ENCODE measurements at places on chromosomes 2 and 18.
A peak's percentile ranks its signal among the peaks of the same experiment; 100 is the strongest.

DNA sequence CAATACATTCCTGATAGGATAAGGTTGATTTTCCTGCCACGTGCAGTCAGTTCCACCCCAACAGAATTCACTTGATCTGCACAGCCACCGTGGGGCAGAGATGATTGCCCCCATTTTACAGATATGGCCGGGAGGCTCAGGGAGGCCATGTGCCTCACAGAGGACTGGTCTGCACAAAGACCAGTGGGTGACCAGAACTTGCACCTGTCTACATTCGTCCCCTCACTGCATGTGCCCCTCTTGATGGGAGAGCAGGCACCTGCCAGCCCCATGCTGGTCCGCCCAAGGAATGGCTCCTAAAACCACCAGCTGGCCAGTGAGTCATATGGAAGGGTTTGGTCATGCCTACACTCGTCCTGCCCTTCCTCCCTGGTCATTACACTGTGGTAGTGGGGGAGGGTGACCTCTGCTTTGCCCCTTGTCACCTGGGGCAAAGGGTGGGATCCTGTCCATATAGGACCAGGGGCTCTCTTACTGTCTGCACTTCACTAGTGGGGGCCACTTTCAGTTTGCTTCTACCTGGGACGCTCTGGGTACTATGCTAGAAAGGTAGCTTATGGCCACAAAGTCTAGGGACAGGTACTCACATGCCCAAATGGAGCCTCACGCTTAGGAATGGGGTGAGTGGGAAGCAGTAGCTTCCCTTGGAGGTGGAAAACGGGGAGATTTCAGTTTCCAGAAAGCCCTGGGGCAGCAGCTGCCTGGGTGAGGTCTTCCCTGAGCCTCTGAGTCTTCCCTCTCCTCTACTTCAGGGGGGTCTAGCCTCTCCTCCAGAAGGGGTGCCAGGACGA, 14.7 kb downstream of the RRM2 start:
- DNase-seq = no peak

GRCh38 chr18:38693104-38693503, 1127.5 kb upstream of the CELF4 start:
- no peak for DNase-seq

- no peak for DNase-seq
Measured at GRCh38 chr18:39942702-39943101, 2012.3 kb upstream of the PIK3C3 start.

DNA sequence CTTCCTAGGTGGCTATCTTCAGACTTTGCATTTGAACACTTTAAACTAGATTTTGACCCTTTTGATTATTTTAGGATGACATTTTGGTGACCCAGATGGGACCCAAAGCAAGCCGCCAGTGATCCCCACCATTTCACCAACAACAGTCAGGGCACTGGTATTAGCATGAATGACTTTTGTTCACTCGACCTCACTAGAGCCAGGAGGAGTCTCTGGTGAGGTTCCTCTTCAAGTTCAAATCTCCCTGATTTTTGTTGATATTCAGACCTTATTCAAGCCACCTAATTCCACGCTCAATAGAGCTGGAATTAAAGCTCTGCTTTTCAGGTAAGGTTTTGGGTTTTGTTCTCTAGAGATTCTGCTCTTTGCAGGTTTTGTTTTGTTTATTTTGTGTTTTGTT, 202.3 kb downstream of the MREG start:
- DNase-seq = no peak

DNA sequence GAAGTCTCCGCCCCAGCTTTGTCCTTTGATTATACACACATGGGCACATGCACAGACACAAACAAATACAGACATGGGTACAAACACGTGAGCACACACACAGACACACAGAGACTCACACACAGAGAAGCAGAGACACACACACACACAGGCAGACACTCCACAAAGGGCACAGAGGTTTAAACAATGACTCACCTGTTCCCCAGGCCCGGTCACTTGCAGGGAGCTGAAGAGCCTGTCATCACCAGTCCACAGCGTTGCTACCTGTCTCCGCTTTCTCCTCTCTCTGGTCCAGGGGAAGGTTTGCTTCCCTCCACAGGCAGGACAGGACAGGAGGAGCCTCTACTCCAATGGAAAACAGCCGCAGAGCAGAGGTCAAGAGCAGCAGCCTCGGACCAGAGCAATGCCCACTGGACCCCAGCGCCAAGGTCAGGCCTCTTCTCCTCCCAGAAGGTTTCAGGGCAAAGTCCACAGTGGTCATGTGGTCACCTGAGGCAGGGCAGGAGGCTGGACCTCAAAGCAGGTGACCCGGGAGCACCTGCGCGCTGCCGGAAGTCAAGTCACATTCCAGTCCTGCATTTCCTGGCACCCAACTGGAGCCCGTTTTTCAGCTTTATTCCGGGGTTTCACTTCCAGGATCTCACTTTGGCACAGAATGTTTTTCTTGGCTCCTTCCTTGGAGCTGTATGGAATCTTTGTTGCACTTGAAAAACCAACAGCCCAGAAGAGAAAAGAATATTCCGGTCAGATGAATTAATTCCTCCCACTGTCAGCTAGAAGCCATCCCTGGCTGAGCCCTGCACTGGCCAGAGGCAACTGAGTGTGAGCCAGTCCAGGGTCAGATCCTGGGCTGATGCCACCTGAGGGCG, at the start of gene RAB17:
RAB17 (minus strand) TSS at position 463 of the 869 bp plus-strand sequence. CDS start 4,580 bp downstream, outside the sequence.
- peak; percentile 24 for DNase-seq

GRCh38 chr2:228303960-228304359, 122.5 kb upstream of the SPHKAP start:
- DNase-seq = no peak

DNA sequence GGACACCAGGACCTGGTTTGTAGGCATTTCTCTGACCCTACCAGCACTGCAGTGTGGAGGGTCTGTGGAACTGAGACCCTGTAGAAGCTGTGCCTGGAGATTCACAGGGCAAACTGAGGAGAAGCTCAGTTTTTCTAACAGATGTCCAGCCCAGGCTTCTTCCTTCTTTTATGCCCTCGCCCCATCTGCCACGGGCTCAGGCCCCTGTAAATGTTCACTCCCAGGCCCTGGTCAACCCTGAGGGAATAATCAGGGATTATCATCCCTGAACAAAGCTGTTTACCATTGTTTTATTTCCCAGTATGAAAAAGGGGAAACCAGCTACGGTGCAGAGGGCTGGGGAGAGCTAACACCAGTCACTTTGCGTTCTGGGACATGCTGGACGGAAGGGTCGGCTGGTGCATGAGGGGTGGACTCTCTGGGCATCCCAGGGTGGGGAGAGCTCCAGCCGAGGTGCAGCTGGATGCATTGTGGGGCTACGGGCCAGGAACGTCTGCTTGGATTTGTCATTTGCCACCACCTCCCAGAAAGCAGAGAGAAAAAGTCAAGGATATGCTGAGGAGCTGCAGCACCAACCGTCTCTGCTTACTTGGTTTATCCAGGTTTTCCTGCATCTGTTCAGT, 183.8 kb downstream of the TFCP2L1 start:
- DNase-seq = no peak

DNA sequence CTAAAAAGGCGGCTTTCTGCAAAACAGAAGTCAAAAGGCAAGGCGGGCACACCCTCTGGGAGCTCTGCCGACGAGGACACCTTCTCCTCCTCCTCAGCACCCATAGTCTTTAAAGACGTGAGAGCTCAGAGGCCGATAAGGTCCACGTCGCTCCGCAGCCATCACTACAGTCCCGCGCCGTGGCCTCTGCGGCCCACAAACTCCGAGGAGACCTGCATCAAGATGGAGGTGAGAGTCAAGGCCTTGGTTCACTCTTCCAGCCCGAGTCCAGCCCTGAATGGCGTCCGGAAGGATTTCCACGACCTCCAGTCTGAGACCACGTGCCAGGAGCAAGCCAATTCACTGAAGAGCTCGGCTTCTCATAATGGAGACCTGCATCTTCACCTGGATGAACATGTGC, 36.1 kb downstream of the SOCS6 start:
- no peak for DNase-seq

DNA sequence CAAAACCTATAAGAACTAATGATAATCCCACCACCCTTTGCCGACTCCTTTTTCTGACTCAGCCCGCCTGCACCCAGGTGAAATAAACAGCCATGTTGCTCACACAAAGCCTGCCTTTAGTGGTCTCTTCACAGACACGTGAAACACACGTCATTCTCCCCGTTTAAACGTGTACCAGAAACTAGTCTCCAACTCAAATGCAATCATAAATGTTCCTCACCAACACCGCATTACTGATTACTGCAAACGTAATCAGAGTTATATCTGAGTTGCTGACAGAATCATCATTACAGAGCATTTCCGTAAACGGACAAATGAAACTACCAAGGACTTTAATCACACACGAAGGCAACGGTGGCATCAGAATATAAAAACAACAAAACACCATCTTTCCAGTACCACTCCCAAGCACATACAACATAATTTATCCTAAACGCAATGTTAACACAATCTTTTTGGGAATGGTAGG, 1.9 kb downstream of the CLK1 start:
- no peak for DNase-seq

DNA sequence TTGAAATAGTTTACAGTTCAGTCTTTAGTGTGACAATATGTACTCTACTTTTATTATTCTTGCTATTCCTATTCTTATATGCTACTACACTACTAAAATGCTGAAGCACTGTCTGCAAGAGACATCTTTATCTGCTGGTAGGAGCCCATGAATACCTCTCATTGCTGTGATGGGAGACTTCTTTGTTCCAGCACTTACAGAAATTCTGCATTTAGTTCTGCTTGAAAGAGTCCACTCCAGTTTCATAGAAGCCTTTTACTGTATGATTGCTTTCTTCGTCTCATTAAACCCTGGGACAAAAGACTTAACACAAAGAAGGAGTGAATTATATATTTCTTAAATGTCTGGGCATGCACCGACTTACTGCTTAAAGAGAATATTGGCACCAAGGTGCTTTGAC, 272.7 kb downstream of the CD226 start:
- DNase-seq = no peak

- DNase-seq = no peak
Measured at GRCh38 chr18:12283256-12283655, 24.8 kb upstream of the TUBB6 start.

- DNase-seq = no peak
Measured at GRCh38 chr2:31415421-31415820, 879 bp upstream of the XDH start.

GRCh38 chr2:25933622-25934021, 48.7 kb downstream of the KIF3C start:
- no peak for DNase-seq

GRCh38 chr2:218404351-218405085, 4.8 kb downstream of the CTDSP1 start:
- no peak for DNase-seq

- no peak for DNase-seq
Measured at GRCh38 chr2:27727257-27727656, 44.3 kb upstream of the MRPL33 start.

GRCh38 chr2:240277073-240277806, 136.8 kb upstream of the OTOS start:
- no peak for DNase-seq

DNA sequence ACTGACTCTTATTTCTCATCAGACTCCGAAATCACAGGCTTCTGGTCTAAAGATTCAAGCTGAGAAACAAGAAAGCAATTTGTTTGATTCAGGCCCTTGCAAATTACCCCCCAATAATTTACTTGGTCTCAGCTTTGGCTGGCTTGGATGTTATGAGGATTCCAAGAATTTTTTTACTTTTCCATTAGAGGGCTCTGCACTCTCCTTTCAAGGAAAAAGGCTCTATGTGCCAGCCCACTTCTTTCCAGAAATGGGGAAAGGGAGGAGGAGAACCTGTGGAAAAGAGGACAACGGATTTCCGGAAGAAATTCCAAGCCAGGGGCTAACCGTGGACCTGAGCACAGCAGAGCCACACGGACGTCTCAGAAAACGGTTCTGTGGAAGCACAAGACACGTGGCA, 44.4 kb downstream of the BCL11A start:
- no peak for DNase-seq

DNA sequence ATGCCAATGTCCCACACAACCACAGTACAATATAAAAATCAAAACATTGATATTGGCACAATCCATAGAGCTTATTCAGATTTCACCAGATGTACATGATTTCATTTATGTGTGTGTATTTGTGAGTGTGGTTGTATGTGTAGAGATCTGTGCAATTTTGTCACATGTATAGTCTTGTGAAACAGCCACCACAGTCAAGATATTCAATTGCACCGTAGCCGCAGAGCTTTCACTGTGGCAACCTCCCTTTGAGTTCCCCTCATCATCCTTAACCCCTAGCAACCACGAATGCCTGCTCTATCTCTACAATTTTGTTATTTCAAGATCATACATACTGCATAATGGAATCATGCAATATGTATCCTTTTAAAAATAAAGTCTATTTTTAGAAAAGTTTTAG, 391.3 kb downstream of the SETBP1 start:
- no peak for DNase-seq

- no peak for DNase-seq
Measured at GRCh38 chr2:166334805-166335204, 40.9 kb downstream of the SCN9A start.

DNA sequence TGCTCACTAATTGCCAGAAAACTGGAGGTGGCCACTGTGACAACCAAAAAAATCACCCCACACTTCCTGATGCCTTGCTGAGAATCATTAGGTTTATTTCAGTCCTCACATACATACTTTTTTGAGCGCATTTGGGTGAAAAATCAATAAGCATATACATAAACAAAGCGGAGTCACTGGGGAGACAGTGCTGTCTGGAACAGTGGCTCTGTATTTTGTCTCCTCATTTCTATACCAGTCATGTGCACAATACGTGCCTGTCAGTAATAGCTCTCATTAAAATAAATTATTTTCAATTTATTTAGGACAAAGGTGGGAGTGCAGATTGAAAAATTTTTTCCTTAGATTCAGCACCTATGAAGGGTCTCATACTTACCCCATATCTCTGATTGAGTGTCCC, 48.2 kb downstream of the CXCR4 start:
- DNase-seq = no peak

- DNase-seq = no peak
Measured at GRCh38 chr2:133627741-133628140, 59.5 kb upstream of the NCKAP5 start.

DNA sequence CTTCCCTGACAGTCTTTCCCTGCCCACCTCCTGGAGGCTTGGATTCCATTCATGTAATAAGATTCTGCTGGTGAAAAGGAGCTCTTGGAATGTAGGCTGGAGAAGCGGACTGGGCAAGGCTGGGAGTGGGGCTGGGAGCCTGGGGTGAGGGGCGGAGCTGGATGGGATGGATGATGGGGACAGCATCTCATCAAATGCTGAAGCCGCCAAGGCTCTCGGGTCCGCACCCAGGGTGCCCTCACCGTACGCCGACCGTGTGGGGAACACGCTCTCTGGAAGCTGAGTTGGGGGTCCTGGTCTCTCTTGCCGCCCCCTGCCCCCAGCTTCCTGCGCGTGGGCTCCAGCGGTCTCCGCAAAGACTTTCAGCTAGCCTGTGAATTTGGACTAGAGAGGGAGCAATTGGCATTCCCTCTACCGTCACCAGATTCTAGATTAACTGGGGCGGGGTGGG, 9.1 kb downstream of the RAX start:
- DNase-seq = no peak

Data from astrocyte of the cerebellum (primary cell).